Activated CD4-positive, alpha-beta T cell treated with anti-CD3 and anti-CD28 coated beads, Interleukin-2, amount 50 U/mL, for 1 hour (primary cell): ENCODE measurements at places on chromosomes 16 and 17.

DNA sequence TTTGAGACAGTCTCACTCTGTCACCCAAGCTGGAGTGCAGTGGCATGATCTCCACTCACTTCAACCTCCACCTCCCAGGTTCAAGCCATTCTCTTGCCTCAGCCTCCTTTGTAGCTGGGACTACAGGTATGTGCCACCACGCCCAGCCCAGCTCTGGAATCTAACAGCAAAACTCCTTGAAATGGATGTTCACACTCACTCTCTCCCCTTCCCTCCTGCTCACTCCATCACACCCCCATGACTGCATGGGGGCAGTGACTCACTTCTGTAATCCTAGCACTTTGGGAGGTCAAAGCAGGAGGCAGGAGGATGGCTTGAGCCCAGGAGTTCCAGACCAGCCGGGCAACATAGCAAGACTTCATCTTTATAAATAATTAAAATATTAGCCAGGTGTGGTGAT lies 11.1 kb upstream of the TFAP4 start:
- no peak for DNase-seq

DNA sequence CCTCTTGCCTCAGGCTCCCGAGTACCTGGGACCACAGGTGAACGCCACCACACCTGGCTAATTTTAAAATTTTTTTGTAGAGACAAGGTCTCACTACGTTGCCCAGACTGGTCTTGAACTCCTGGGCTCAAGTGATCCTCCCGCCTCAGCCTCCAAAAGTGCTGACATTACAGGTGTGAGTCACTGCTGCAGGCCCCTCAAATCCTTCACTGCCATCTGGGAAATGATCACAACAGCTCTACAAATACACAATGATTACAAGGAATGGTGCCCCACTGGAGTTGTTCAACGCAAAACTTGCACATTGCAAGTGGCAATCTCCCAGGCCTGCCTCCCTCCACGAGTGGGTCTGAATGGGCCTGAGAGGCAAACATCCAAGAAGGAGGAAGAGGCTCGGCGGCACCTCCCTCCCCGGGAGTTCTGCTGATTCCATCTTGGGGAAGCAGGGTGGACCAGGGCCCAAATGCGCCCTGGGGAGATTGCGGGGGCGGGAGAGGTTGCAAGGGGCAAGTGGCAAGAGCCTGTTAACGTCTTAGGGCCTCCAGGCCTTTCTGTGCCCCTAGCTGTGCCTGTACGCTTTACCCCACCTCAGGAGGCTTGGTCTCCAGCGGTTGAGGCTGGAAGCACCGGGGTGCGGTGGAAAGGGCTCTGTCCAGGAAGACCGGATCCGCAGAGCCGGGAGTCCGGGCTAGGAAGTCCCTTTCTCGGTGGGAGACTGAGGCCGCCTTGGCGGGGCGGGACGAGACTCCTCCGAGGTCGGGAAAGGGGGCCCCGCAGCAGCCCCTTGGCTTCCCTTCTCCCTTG lies 656 bp upstream of the IGFBP4 start:
- DNase-seq: no peak

- no peak for DNase-seq
These were observed 3.5 kb downstream of the CLTC start for GRCh38 chr17:59623151-59623550.

- no peak for DNase-seq
These were observed 8.9 kb upstream of the TMEM220 start for GRCh38 chr17:10738521-10739258.

DNA sequence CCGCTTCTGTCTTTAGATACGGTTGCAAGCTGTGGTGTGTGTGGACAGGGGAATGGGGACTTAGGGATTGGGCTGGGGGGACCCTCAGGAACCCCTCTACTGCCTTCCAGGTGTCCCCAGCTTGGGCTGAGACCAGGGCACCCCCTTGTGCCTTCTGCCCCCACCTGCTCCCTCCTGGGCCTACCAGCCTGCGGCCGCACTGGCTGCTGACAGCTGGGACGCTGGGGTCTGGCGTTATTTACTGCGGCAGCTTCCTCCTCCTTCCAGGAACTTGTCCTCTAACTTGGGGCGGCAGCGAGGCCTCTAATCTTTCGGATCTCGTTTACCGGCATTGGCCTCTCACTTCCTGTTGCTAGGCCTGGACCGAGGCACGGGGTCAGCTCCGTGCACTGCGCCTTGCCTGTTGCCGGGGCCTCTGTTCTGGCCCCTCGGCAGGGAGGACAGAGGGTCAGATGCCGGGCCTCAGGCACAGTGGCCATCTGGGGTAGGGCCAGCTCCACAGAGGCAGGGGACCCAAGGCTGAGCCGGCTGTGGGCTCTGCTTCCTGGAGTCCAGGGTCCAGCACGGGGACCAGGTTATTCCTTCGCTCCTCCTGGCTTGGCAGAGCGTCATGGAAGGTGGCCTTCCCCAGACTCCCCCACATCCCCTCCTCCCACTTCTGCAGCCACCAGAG lies 31.8 kb downstream of the TMEM235 start:
- no peak for DNase-seq

DNA sequence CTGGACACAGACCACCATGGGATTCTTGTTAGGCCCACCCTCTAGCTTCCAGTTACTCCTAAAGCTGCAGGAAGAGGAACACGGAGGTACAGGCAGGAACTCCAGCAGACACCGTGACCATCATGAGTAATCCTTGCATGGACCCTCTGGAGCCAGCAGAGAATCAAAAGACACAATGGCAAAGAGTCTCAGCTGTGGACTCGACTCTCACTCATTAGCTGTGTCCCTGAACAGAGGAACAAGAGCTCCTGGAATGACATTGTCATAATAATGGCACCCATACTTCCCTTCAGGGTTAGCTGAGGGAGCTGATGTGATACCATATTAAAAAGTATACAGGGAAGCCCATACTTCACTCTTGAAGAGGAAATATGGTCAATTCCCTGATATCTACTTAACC lies 176.3 kb upstream of the ASIC2 start:
- no peak for DNase-seq

DNA sequence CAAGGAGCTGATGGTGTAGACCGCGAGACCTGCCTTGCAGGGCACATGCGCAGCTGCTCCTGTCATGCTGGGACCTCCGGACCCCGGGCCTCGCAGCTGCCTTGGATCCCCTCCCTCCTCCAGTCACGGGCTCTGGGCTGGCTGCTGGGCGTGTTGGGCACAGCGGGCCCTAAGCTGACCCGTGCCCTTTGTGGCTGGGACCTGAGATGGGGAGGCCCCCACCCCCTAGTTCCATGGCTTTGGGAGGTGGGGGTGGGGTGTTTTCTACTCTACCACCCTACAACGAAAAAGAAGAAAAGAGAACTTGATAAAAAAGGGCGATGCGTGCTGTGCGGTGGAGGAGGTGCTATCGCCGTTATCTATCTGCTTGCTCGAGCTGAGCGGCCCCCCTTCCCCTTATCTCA lies 14.5 kb downstream of the ZFPM1 start:
- DNase-seq: no peak

DNA sequence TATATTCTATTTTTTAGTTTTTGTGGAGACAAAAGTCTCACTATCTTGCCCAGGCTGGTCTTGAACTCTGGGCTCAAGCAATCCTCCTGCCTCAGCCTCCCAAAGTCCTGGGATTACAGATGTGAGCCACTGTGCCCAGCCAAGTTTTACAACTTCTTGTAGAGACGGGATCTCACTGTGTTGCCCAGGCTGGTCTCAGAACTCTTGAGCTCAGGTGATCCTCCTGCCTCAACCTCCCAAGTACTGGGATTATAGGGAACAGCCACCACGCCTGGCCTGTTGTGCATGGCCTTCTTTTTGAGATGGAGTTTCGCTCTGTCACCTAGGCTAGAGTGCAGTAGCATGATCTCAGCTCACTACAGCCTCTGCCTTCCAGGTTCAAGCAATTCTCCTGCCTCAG lies 6.2 kb upstream of the CENPT start:
- no peak for DNase-seq

- DNase-seq: no peak
These were observed 244.1 kb downstream of the STX8 start for GRCh38 chr17:9331279-9332131.

GRCh38 chr17:395179-395578 lies 42.6 kb upstream of the RPH3AL start:
- no peak for DNase-seq

DNA sequence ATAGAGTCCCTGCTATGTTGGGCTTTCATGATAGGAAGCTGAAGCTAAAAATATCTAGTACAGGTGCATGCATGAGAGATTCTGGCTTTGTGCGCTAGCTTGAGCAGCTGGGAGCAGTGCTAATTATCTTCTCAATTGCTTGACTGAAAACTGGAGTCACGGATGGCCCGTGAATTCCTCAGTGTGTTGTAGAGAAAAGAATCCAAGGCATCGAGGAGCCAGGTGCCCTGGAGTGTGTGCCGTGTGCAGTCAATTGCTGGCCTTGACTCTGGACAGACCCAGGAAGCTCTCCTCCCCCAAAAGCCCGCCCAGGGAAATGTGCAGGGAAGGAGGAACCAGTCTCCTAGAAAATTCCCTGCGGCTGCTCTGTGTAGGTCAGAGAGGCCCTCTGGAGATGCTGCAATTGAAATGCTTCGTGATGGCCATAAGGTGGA lies 14.2 kb downstream of the LGALS3BP start:
- no peak for DNase-seq

DNA sequence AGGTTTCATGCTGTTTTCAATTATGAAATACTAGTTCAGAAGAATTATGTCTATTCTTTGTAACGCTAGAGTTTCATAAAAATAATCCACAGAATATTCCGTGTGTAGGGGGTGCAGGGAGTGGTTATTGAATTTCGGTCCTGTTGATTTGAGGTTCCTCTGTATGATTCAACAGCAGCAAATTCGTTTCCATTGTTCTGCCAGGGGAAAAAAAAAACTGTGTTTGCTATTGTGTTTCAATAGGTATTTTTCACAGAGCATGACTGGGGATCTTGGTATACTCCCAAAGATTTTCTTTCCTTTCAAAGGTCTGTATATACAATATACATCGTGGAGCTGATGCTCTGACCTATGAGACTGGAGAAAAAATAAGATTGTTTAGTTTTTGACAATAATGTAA lies 15.8 kb downstream of the SHISA9 start:
- DNase-seq: no peak

DNA sequence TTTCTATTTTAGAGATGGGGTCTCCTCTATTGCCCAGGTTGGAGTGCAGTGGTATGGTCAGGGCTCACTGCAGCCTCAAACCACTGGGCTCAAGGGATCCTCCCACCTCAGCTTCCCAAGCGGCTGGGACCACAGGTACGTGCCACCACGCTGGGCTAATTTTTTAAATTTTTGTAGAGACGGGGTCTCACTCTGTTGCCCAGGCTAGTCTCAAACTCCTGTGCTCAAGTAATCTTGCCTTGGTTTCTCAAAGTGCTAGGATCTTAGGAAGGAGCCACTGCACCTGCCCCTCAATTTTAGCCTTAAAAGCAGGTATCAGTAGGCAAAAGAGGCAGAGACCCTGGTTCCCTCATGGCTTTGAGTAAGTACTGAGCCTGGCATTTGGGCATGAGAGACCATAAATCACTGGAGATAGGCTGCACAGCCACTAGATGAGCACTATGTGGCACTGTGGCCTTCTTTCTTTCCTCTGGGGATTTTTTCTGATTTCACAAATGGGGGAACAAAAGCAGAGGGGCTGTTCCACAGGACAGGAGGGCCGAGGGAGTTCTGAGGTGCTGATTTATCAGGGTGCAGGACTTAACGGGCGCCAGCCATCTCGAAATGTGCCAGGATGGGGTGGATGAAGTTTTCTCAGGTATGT lies 82.2 kb downstream of the PLXDC1 start:
- peak; percentile 6 for DNase-seq

DNA sequence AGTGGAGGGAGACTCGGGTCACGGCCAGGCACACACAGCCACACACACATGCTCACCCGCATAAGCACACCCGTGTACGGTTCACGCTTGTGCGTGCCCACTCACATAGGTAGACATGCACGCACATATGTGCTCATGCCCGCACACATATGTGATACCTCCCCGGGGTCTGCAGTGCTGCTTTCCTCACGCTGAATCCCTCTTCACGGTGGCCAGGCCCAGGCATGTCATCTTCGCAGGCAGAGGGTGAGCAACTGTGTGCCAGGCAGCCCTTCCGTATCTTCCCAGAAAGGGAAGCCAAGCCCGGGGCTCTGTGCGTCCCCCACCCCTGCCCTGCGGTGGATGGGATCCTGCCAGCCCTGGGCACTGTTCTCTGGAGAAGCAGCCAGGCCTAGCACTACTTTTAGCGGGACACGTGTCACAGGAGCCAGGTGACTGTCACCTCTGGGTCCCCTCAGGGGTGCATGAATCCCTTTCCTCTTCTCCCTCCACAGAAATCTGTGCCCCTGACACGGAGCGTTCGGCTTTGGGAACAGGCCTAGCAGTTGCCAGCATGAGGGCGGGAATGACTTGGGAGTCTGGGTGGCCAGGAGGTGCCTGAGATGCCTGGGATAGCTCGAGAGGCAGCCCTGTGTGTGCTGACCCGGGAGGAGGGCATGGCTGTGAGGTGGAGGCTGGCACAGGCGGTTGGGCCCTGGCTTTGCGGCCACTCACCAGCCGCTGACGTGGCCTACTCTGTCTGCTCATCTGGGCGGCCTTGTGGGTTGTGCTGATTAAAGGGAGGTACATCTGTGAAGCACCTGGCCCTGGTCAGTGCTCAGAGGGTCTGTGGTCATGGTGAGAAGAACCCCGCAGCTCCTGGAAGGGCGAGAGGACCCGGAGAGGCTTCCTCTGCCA lies 47.5 kb downstream of the BAIAP2 start:
- no peak for DNase-seq

GRCh38 chr16:85028685-85029407 lies 1.3 kb downstream of the KIAA0513 start:
- DNase-seq: peak; percentile 71

GRCh38 chr17:71975331-71975801 lies 145.5 kb upstream of the SOX9 start:
- DNase-seq: no peak

DNA sequence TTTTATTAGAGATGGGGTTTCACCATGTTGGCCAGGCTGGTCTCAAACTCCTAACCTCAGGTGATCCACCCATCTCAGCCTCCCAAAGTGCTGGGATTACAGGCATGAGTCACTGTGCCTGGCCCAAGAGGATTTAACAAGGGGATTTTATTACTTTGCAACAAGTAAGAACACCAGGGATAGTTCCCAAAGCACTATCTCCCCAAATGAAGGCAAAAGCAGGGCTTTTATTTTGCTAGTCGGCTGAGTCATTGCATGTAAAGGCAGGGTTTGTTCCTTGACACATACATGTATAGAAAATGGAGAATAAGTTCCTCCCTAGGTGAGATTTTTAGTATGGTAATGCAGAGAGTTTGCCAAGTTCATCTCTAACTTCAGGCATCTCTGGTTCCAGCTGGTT lies 24.0 kb downstream of the REXO5 start:
- DNase-seq: no peak

- DNase-seq: peak; percentile 62
These were observed 218.7 kb downstream of the NTN1 start for GRCh38 chr17:9239793-9240658.

DNA sequence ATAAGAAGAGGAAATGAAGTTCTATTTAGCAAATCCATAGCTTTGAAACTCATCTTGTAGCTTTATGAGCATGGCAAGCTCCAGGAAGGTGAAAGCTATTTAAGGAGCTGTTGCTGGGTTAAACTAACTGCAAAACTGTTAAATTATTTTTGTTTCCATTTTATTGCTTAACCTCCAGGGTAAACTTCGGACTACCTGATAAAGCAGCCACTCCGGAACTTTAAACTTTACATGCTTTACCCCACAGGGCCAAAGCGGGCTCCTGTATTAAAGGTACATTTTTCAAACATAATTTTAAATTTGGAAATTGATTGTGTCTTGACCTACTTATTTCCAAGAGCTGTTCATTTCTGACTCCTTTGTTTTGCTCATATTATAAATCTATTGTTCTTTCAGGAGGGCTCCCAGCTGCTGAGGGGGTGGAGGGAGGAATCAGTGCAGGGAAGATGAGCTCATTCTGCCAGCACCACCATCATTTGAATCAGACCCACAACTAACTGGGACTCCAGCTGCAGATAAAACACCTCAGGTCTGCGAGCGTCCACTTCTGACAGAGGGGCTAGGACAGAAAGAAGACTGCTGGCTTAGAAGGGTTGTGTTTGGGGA lies 157.9 kb downstream of the IRX3 start:
- DNase-seq: no peak
